H7 (cell line): ENCODE measurements at places on chromosomes 2 and 18.

DNA sequence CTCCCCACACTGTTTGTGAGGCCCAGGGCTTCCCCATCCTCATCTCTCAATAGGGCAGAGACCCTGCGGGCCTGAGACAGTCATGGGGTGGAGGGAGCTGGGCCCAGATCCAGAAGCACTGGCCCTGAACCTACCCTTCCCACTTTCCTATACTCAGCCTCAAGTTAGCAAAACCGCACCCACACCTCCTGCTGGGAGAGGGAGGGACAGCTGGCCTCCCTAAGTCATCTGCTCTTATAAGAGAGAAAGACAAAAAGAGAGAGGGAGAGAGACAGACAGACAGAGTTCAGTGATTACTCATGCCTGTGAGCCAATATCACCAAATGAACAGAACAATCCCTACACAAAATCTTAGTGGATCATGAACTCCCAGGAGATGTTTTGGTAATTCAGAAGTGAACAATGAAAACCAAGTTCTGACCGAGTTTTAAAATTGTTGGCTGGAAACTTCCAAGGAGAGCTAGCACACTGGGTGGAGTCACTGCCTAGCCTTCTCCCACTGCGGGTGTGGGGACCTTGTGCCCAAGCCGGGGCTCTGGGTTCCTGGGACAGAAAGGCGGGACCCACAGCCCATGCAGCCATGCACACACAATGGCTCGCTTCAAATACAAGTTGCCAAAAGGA, 130.5 kb downstream of the PXDN start:
- peak; percentile 73 for DNase-seq

DNA sequence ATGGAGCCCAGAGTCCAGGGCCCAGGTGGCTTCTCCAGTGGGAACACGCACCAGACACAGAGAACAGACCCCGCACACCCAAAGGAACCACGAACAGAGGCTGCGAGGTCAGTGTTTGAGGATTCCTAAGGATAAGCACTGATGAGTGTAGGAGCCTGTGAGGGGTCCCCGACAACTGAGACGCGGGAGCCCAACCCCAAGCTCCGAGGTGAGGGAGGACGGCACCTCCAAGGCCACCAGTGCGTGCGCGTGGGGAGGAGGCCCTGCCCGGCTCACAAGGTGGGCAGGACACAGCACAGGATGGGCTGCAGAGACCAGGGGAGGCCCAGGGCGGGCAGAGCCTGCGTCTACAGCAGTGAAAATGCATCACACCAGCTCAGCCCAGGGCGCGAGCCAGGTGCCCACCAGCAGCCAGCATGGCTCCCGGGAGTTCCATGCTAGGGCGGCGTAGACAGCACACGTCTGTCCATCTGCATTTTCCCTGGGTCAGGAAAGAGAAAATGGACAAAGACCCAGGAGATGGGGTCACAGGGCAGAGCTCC, 189.1 kb downstream of the EIPR1 start:
- no peak for DNase-seq

DNA sequence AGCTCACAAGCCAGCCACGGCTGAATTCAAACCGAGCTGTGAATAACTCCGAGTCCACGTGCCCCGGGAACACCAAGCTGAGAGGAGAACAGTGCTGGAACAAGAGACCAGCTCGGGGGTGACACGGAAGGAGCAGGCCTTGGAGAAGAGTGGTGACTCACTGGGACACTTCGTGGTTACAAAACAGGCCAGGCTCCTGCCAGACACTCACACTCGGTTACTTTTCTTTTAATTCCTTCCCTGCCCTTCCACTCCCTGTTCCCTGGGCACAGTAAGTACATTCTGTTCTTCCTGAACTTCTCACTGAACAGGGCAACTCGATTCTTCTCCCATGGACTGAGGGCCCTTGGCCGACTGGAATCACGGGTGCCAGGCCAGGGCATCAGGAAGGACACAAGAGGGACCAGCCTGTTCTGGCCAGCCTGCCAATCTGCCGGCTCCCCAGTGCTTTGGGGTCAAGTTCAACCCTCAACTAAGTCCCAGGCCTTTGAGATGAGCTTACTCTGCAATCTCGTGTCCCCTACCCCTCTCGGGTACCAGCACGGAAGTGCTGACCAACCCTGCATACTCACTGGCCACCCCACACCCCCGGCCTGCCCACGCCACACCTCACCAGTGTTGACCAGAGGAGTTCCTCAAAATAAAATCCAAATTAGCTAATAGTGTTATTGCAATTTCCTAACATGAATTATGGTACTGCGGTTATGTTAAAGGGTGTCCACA, 87.5 kb downstream of the TFCP2L1 start:
- DNase-seq = no peak

- DNase-seq = no peak
These were observed 91.4 kb upstream of the RBMS1 start for GRCh38 chr2:160584972-160585494.

DNA sequence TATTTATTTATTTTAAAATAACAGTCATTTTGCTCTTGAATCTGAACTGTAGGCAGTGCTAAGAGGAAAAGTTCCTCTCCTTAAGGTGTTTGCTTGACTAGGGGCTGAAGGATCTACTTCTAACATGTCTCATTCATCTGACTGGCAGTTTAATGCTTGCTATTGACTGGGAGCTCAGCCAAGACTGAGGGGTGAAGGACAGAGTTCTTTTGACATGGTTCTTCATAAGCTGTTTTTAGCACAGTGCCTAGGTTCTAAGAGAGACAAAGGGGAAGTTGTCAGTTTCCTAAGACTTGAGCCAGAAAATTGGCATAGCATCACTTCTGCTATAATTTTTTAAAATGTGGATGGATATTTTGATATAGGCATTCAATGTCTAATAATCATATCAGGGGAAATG, 73.0 kb downstream of the COMMD1 start:
- DNase-seq = no peak

DNA sequence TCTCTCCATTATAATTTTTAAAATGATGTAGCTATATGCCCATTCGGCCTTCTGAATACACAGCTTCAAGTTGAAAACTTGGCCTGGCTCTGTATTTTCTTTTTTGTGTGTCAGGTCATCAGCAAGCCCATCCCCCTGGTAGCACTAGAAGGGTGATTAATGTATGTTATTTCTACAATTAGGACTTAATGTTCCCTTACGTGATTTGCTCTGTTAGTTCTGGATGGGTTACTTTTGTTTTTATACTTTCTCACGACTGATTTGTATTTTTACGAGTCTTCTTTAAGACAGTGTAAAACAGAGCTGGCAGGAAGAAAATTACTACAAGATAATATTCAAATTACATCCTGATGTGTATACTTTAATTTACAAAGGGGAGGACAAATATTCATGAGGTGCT, 88.4 kb upstream of the RGPD4 start:
- DNase-seq = no peak

DNA sequence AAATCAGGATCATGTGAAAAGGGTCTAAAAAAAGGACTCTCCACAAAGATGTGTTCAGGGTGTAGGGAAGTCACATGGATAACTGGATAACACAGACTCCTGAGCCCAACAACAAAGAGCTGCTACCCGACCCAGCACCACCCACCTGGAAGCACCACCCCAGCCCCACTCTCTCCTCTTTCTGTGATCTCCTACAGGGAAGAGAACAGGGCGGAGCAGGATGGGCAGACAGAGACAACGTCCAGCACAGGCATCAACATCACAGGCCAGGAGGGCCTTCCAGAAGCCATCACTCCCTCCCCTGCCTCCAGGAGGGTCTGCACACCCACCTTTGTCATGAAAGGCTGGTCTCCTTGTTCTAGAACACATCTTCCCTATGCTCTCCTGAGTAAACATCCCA, 1.3 kb upstream of the CIB4 start:
- no peak for DNase-seq

- DNase-seq = no peak
These were observed 933.9 kb upstream of the PIK3C3 start for GRCh38 chr18:41021089-41021488.

DNA sequence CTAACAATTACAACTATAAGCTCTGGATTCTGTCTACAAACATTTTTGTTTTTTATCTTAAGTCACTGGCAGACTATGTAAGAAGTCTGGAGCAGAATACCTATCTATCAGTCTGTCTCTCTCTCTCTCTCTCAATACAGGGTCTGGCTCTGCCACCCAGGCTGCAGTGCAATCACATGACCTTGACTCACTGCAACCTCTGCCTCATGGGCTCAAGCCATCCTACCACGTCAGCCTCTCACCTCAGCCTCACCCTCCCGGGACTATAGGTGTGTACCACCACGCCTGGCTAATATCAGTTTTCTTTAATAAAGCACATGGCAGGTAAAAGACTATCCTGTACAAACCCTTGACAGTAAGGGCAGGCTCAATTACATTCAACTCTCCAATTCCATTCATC, 96.9 kb downstream of the OSBPL1A start:
- DNase-seq = no peak

- DNase-seq = no peak
These were observed 43.7 kb downstream of the PRELID3A start for GRCh38 chr18:12451428-12451827.

- no peak for DNase-seq
These were observed 21.0 kb downstream of the SPOPL start for GRCh38 chr2:138522556-138522955.

GRCh38 chr18:62682371-62682770, 33.0 kb upstream of the PHLPP1 start:
- DNase-seq = peak; percentile 31

DNA sequence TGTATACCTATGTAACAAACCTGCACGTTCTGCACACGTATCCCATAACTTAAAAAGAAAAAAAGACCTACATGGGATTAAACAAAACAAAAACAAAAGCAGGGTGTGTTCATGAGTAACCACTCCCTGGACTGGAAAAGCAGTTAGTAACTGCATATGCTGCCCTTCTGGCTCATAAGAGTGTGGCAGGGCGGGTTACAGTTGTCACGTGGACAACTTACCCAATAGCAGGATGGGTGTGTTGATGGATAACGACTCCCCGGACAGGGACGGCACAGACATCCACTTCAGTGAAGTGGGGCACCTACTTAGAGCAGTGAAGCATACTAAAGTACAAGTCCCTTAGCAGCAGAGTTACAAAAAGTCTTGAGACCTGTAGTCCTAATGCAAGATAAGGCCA, 136.7 kb downstream of the CCBE1 start:
- no peak for DNase-seq

- DNase-seq = no peak
These were observed 49.3 kb downstream of the L3MBTL4 start for GRCh38 chr18:6365385-6365784.

GRCh38 chr18:68298330-68298729, 416.6 kb downstream of the TMX3 start:
- no peak for DNase-seq

DNA sequence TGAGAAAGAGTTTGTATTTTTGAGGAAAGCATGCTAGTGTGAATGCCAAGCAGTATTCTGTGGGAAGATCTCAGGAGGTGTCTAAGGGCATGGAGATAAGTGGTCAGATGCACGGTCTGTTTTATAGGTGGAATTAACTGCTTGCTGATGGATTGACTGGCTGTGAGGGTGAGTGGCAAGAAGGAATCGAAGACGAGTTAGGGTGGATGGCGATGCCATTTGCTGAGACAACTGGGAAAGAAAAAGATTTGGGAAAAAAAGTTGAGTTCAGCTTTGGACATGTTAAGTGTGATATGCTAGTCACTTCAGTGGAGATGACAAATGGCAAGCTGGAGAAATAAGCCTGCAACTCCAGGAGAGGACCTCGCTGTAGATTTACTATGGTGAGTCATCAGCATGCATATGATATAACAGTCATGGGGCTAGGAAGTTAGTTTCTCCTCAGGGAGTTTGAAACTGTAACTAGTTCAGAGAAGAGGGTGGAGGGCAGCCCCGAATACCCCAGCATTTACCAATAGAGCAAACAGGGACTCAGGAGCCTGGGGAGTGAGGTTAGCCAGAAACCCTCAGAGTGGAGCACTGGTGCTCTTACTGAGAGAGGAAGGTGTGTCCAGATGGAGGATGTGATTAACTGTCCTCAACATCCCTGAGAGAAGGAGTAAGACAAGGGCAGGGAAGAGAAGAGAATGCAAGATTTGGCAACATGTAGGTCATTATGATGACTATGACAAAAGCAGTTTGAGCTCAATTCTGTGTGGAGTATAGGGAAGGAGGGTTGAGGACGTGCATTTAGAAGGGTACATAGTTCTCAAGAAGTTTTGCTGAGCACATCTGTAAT, 2.0 kb upstream of the HK2 start:
- no peak for DNase-seq

DNA sequence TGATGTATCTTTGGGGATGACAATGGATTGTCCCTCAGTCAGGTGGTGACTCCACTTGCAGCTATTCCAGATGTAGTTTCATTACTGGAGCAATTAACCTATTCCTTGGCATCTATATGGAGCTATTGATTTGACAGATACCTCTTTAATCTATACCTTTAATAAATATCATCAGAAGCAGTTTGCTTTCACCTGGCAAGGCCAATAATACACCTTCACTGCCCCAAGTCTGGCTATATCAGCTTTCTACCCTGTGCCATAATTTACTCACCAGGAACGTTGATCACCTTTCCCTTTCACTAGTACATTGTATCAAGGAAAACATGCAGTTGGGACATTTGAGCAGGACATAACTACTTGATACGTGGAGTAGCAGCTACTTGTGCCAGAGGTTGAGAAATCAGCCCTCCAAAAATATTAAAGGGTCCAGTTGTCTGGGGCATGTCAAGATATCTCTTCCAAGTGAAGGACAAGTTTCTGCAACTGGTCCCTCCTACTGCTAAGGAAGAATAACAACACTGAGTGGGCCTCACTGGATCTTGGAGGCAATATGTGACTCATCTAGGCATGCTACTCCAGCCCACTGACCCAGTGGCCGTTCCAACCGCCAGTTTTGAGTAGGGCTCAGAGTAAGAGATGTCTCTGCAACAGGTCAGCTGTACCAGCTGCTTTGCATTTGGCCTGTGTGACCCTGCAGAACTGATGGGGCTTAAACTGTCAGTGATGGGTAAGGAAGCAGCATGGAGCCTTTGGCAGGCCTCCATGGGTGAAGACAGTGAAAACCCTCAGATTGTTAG, 67.0 kb downstream of the PSMG2 start:
- no peak for DNase-seq

- peak; percentile 26 for DNase-seq
These were observed 145.0 kb downstream of the DAW1 start for GRCh38 chr2:228016402-228016801.

DNA sequence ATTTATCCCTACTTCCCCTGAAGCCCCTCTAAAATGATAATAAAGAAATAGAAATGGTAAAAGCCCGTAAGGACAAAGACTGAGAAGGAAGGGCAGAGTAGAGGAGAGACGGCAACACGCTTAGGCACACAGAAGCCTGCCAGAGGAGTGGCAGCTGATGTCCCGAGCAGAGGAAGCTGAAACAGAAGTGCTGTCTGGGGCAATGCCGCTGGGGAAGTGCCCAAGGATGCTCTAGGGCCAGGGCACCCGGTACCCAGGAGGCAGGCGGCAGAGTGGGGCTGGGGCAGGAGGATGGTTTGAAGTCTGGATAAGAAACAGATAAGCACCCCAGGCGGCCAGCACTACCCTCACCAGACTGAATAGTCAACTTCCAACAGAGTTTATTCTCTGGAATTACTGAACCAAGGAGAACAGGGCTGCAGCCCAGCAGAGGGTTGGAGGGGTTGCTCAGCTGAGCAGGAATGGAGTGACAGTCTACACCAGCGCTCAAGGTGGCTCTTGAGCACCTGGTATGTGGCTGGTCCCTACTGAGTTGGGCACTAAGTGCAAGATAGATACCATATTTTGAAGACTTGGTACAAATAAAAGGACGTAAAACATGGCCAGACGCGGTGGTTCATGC, 22.4 kb downstream of the TMEM37 start:
- no peak for DNase-seq
